Left forelimb (tissue), 1 donor: ENCODE measurements at places on chromosomes 5 and 9.

DNA sequence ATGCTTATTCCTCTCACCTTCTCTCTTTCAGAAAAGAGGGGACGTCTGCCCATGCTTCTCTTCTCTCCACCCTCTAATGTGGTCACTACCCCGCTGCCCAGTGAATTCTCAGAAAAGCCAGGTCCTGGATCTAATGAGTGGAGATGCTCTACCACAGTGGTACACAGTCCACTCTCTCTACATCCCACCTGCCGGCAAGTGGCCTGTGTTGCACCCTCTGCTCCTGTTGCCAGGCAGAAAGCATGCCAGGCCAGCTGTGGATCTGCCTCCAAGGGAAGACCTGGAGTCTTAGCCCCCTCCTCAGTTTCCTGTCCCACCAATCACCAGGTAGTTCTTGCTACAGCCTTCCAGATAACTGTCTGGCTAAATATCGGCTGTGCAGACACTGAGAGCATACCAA lies 71.2 kb upstream of the SPDL1 start:
- no peak for DNase-seq

DNA sequence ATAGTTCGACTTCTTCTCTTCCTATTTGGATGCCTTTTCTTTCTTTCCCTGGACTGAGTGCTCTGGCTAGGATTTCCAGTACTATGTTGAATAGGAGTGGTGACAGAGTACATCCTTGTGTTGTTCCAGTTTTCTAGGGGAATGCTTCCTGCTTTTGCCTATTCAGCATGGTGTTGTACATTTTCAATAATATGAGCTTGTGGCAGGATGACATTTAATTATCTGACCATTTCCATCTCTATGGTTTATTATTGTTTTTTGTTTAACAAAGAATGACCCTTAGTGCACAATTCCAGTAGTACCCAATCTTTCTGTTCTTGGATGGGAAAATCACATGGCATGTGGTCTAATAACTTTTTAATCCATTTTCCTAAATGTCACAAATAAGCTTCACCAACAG lies 135.6 kb upstream of the SLC12A2 start:
- DNase-seq = no peak

DNA sequence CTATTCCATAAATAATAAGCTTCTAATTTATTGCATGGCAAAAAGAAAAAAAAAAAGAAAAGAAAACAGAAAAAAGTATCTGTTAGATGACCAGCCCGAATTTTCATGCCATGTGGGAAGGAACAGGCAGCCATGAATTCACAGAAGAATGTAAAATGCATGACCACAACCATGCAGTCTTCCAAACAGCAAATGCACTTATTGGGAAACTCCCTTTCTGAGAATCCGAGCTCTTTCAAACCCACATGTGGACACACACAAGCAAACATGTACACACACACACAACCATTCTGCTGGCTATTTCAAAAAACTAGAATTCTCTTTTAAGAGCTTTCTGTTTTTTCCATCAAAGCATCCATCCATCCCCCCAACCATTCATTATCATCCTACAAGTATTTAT lies 236.1 kb downstream of the DNAH5 start:
- DNase-seq = no peak

GRCh38 chr5:36751886-36752285 lies 124.7 kb upstream of the NIPBL start:
- DNase-seq = no peak

DNA sequence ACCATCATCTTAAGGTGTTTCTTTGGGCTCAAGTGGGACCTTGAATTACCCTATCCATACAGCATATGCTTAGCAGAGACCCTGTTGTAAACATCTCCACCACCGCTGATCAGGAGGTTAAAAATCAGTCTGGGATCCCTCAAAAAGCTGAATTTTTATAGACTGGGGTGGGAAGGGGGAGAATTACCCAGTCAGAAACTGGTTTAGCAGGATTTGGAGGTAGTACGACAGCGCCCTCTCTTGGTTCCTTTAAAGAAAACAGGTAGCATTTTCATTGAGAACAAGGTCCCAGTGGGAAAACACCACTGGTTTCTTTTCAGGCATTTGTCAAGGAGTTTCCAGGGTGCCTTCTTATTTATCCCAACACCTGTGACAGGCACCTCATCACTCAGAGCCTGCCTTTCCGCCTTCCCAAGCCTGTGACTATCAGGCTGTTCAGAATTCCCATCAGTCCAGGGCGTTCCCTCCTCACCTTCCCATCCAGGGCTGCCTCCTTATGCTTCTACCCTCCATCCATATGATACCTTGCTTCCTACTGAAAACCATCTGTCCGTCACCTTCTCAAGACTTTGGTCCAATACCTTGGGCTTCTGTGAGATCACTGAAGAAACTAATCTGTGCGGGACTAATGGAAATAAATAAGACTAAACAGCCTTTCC lies 203.8 kb upstream of the RAI14 start:
- no peak for DNase-seq

GRCh38 chr9:120869726-120870125 lies 7.3 kb downstream of the PHF19 start:
- DNase-seq = no peak

DNA sequence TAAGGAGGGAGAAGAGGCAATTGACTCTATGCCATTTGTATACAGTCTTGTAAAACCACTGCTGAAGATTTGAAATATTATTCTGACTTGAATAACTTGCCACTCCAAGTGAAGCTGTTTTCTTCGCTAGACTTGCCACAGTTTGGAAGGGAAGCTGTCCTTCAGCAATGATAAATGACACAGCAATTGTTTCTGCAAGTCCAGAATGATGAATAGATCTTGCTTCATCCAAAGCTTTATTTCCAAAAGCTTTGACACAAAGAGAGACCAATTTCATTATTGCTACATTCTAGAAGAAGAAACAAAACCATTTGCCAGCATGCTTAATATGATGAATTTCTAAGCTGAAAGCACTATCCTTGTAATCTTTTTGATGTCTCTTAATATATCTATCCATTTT lies 73.7 kb downstream of the ZNF366 start:
- DNase-seq = no peak
